SIG-M5 (cell line): ENCODE measurements at places on chromosomes 5 and 9.

GRCh38 chr9:104247899-104248460, 153.9 kb downstream of the SMC2 start:
- DNase-seq: no peak

DNA sequence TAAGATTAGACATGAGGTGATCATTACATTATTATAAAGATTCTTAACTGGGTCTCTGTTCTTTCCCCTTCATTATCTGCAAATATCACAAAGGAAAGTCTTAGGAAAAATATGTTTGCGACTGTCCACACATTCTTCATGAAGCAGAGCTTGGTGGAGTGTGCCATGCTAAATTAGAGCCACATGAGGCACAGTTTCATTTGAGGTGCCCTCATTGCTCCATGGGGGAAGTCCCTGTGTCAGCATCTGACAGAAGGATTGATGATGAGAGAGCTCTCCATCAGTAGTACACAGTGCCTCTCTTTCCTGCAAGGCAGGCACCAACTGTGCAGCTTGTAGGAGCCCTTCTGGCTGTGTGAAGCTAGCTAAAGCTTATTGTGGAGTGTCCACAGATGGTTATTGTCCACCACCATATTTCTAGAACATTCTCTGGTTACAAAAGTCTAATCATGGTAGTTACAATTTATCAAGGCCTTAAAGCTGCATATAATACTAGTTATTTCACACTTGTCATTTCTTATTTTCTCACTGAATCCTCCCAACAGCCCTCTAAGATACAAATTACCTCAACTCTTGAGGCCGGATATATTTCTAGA, 63.9 kb downstream of the C9orf152 start:
- no peak for DNase-seq

DNA sequence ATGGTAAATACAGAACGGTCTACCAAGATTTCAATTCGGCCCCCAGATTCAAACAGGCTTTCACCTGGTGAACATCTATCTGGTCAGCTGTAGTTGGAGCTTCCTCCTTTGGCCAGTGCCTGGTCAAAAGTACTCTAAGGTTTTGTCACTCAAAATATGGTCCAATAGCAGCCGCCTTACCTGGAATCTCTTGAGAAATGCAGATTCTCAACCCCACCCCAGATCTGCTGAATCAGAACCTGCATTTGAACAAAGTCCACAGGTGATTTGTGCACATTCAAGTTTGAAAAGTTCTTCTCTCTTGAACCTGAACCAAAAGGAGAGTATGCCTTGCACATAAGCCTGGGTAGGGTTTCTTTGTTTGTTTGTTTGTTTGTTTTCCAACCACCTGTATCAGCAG, 17.6 kb upstream of the WHRN start:
- DNase-seq: no peak

- DNase-seq: no peak
Measured at GRCh38 chr5:96330530-96331140, 102.4 kb downstream of the PCSK1 start.

- DNase-seq: no peak
Measured at GRCh38 chr9:133780962-133781827, 43.0 kb upstream of the SARDH start.

DNA sequence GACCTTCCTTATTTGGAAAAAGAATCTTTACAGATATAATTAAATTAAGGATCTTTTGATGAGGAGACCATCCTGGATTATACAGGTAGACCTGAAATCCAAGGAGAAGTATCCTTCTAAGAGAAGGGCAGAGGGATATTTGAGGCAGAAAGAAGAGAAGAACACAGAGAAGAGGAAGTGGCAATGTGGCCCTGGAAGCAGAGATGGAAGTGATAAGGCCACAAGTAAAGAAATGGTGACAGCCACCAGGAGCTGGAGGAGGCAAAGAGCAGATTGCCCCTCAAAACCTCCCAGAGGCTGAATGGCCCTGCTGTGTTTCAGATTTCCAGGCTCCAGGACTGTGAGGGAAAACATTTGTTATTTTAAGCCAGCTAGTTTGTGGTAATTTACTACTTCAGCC, 93.0 kb upstream of the ANKRD55 start:
- no peak for DNase-seq
